A172 (cell line): ENCODE measurements at places on chromosomes 3 and 15.
A peak's percentile ranks its signal among the peaks of the same experiment; 100 is the strongest.

- DNase-seq = no peak
These were observed 86.9 kb upstream of the COL6A5 start for GRCh38 chr3:130258532-130258952.

DNA sequence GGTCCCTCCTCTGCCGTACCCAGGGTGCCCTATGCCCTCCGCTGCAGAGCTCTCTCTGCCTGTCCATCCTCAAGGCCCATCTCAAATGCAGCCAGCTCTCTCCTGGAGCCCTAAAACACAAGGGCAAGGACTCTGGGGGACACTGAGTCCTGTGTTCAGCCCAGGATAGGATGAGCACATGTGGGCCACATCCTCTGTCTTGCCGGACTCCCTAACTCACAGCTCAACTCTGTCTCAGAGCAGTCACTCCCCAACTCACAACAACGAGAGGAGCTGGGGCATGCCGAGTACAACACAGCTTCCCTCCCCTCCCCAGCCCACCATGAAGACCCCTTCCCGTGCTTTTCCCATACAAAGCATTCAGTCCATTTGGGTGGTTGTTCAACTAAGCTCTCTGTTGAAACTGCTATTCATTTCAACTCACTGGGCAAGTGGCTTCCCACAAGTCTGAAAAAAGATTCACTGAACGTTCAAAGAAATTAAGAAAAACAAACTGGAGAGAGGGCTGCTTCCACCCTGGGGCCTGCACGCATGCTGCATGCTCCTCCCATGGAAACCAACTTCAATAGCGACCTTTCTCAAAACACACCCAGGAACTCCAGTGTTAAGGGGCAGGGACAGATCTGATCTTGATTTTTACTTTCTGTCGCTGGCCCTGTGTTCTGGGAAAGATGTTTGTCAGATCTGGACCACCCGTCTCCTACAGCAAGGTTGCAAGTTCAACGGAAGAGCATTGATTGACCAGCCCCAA, 124.3 kb upstream of the IGF1R start:
- DNase-seq = no peak

DNA sequence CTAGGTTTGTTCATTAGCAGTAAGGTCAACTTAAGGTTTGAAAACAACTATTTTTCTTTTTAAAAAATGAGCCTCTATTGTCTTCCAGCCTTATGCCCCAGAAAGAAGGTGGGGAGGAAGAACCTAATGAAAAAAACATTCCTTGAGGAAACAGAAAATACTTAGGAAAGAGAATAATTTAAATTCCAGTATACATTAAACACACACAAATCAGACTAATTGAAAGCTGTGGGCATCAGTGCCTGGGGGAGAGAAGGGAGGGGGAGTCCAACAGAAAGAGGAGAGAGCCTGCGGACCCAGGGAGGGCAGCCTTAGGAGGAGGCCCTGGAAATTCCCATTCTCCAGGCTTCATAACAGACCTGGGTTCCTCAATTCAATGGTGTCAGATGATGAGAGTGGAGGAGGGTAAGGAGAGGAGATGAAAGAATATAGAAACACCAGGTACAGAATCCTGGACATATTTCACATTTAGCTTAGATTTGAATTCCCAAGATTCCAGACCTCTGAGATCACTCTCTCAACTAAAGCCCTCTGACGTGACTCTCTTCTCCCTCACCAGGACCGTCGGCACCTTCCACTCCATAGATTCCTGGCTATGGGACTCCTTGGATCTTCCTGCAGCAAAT, 320.5 kb upstream of the UMPS start:
- DNase-seq = peak; percentile 92

GRCh38 chr3:21290557-21290956, 460.5 kb downstream of the ZNF385D start:
- no peak for DNase-seq

- DNase-seq = no peak
These were observed 21.8 kb downstream of the FBXO22 start for GRCh38 chr15:75925440-75925839.

DNA sequence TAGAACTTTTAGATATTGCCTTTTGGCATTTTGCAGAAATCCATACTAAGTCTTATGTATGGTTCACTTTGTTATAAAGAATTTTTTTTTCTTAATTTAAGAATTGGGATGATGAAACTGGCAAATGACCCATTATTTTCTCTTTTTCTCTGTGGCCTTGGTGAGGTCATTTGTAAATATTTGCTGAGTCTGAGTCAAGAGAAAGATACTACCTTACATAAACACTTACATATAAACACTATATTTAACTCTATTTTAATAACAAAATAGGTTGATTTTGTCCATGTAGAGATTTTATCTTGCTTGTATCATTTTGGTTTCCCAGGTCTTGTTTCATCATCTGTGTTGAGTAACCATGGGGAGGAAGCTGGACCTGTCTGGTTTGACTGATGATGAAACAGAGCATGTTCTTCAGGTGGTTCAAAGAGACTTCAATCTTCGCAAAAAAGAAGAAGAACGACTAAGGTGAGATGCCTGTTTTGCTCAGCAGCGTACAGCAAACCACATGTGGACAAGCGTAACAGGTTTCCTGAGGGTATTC, 91.1 kb downstream of the MYRIP start:
- DNase-seq = no peak
